D341Med (cell line): ENCODE measurements at places on chromosomes 2 and 18.

DNA sequence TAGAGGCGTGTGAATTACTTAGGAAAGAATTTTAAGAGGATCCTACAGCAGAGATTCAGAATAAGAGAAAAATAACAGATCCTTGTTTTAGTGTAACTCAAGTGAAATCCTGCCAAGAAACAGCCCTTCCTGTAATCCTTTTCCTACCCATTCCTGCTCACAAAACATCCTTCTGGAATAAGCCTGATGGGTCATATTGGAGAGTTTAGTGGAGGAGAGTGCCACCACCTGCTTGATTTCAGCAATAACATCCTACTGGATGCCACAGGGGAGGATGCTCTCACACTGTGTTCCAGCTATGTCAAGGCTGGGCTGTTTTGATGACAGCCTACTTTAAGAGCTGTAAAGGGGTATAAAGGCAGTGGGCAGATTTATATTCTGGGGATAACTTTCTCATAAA lies 54.8 kb upstream of the CCDC178 start:
- DNase-seq, result peak; percentile 74

DNA sequence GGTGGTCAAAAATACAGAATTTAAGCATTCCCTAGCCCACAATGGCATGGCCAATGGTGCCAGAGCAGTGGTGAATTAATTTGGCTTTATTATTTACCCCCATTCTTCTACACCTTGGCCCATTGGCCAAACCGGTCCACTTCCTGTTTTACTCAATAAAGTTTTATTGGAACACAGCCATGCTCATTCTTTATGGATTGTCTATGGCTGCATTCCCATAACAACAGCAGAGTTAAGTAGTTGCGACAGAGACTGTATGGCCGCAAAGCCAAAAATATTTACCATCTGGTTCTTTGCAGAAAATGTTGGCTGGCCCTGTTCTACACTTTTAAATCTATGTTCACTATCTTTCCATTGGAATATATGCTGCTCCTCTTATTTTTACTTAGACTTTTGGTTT lies 130.3 kb upstream of the CCDC68 start:
- DNase-seq, result no peak

- no peak for DNase-seq
Measured at GRCh38 chr2:81148323-81148722, 843.8 kb upstream of the LRRTM1 start.

DNA sequence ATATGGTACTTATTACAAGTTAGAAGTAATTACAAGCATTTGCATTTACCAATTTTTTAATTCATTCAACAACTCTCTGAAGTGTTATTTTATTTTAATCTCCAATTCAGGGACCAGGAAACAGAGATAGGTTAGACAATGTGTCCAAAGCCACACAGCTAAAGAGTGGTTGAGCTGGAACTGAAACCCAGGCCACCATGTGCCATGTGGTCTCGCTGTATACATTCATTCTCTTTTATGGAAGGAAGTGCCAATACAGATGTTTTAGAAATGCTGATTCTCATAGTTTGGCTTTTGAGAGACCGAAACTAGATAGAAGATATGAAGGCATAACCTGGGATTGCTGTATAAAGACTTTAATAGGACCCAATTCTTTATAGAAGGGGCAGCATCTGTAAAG lies 684.6 kb upstream of the ID2 start:
- DNase-seq, result no peak

DNA sequence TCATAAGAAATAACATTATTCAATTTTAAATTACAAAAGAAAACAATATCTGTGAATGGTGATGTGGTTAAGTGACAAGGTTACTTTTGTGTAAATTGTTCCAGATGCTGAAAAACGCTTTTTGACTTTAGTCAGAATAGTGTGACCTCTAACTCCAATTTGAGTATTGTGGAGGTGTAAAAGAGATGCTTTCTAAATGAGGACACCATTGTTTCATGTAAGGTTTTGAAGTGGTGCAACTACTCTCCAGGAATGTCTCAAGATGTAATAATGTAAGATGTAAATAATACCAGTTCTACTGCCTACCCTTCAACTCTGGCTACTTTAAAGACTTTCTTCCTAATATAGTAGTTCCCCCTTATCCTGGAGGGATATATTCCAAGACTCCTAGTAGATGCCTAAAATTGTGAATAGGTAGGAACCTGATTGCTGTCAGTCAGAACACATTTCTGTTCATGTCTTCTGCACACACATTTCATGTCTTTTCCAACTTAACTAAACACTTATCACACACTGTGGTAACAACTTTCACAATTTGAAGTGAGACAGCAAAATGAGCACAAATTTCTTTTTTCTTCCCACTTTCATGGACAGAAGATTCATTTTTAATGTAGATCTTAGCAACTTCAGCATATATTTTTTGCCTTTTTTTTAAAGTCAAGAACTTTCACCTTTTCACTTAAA lies 39.1 kb upstream of the PPP1R1C start:
- DNase-seq, result no peak
